SK-MEL-5 (cell line): ENCODE measurements at places on chromosomes 1 and 21. TPM values are rescaled to one million over a fixed set of nuclear protein-coding genes. Genes with fewer than 3 reads are reported as not detected.

The EDARADD gene
- total RNA-seq = 2.4 and 2.5 TPM in 2 replicates

The CR1 gene
- not detected in 2 replicates for total RNA-seq

The CNR2 gene
- total RNA-seq = not detected in 2 replicates

The AMY1B gene
- total RNA-seq = not detected in 2 replicates

The HES4 gene
- total RNA-seq = 4.8 and 8.4 TPM in 2 replicates

The NBPF4 gene
- not detected in 2 replicates for total RNA-seq

The OPN3 gene
- total RNA-seq = 8.8 and 10.2 TPM in 2 replicates

The SEMA6C gene
- 0.53 and 1.1 TPM in 2 replicates for total RNA-seq

The SLAMF8 gene
- total RNA-seq = not detected in 2 replicates

The KRTAP11-1 gene
- not detected in 2 replicates for total RNA-seq

The JUN gene
- 4.1 and 5.4 TPM in 2 replicates for total RNA-seq

The SLC6A17 gene
- total RNA-seq = 5.7 and 6.9 TPM in 2 replicates

The TMEM240 gene
- total RNA-seq = 0.29 TPM in 1 of 2 replicates, not detected in the other

The COL6A2 gene
- 21.3 and 24.0 TPM in 2 replicates for total RNA-seq

The BLACAT1 gene
- 0.87 and 1.1 TPM in 2 replicates for total RNA-seq

The TFF2 gene
- total RNA-seq = not detected in 2 replicates

The CHI3L2 gene
- total RNA-seq = 0.55 TPM in 1 of 2 replicates, not detected in the other

The DVL1 gene
- total RNA-seq = 41.4 and 42.8 TPM in 2 replicates

The PRDM16 gene
- 0.27 and 0.61 TPM in 2 replicates for total RNA-seq

The PKN2 gene
- total RNA-seq = 21.5 and 23.7 TPM in 2 replicates

- DNase-seq = peak; percentile 74
These were observed 1.1 kb downstream of the EEIG2 start for GRCh38 chr1:108560874-108561459.

DNA sequence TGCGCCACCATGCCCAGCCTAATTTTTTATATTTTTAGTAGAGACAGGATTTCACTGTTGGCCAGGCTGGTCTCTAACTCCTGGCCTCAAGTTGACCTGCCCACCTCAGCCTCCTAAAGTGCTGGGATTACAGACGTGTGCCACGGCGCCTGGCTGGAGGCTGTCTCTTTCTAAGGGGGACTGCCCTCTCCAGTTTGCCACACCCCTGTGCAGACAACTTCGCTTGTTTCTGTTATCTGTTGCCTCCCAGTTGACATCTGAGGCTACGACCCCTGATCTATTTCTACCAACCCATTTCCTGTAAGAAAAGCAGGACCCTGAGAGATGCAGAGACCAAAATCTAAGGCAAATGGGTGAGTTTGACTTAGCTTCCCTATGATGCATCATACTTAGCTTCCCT, 24.0 kb upstream of the VASH2 start:
- no peak for DNase-seq

- DNase-seq = no peak
These were observed 61.1 kb upstream of the SMYD2 start for GRCh38 chr1:214219902-214220301.

DNA sequence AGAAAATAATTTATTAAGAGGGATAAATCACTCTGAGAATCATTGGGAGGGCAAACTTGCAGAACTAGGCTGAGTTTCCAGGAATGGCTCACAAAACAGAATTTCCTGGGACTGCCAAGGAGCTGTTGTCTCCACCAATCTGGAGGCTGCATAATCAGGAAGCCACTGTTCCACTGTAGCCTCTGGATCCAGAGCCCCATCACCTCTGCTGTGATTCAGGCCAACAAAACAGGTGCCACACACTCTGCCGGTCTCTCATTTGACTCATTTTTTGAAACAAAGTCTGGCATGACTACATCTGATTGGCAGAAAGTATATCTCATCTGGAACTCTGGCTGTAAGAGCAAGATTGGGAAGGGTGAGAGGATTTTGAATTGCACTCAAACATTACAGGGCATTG, 178.9 kb upstream of the C1orf105 start:
- DNase-seq = no peak

- DNase-seq = no peak
These were observed 4.3 kb downstream of the INKA2 start for GRCh38 chr1:111734856-111735255.

- DNase-seq = no peak
These were observed 102.0 kb downstream of the PAX7 start for GRCh38 chr1:18732686-18733085.

DNA sequence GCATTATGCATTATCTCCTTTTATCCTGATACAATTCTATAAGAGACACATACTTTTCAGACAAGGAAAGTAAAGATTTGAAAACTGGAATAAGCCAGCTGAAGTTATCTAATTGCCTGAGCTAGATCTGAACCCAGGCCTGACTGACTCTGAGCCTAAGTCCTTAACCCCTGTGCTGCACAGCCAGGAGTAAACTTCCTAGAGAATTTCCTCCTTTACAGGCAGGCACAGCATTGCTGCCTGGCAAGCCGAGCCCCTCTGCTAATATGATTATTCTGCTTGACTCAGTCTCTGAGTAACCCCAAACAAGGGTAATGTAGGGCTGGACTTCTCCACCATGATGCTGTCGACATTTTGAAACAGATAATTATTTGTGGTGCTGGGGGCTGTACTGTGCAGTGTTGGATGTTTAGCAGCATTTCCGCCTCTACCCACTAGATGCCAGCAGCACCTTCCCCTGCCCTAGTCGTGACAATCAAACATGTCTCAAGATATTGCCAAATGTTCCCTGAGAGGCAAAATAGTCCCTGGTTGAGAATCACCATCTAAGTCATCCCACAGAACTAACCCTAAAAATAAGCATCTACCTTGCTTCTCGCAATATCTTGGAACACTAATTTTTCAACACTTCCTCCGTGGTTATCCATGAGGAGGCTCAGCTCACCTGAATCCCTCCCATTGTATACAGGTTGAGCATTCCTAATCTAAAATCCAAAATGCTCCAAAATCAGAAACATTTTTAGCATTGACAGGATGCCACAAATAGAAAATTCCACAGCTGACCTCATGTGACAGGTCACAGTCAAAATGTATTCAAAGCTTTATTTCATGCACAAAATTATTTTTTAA, 18.5 kb downstream of the CAMK1G start:
- DNase-seq = peak; percentile 76

GRCh38 chr1:1200876-1201810, 5.2 kb downstream of the TNFRSF18 start:
- DNase-seq = no peak

- DNase-seq = no peak
These were observed 110.4 kb downstream of the PDE9A start for GRCh38 chr21:42763581-42764442.

- no peak for DNase-seq
These were observed 384.6 kb downstream of the RRAGC start for GRCh38 chr1:38474738-38475623.

DNA sequence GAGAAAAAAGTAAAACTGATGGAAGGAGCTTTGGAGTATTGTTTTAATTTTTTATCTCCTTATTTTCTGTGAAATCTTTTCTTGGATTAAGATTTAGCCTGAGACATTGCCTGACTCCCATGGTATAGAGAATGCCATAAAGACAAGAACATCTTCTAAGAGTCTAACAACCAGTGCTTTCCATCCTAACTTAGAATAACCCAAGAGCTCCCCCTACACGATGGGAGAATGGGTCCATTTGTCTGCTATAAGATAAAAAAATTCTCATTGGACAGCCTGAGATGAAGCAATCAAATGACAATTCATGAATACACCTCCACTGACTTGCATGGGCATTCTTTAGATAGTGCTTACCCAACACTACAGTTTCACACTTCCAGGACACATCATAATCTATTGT, 478.1 kb downstream of the TTLL7 start:
- peak; percentile 44 for DNase-seq

GRCh38 chr1:29516063-29516820, 279.9 kb downstream of the PTPRU start:
- DNase-seq = no peak

GRCh38 chr1:242813490-242814091, 289.1 kb upstream of the PLD5 start:
- DNase-seq = no peak

DNA sequence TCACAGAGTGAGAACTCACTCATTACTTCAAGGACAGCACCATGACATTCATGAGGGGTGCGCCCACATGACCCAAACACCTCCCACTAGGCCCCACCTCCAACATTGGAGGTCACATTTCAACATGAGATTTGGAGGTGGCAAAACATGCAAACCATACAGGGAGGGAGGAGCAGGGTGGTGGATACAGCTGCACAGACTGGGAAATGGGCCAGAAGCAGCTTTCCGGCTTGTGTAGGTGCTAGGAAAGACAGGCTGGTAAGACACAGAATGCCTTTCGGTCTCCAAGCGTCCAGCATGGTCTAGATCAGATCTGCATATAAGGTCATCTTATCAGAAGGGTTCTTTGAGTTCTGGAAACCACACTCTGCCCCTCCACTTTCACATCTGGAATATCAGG, 35.1 kb upstream of the TINAGL1 start:
- DNase-seq = no peak

DNA sequence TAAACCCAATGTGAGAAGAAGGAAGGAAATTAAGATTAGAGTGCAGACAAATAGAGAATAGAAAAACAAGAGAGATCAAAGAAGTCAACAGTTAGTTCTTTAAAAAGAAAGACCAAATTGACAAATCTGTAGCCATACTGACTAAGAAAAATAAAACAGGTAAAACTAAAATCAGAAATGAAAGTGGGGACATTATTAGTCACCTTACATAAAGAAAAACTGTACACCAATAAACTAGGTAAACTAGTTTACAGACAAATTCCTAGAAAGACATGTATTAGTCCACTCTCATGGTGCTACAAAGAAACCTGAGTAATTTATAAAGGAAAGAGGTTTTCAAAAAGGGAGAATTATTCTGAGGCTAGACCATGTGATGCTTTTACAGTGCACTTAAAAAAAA, 22.3 kb downstream of the BLZF1 start:
- DNase-seq = no peak

- DNase-seq = no peak
These were observed 1.0 kb upstream of the SFN start for GRCh38 chr1:26861889-26862378.

DNA sequence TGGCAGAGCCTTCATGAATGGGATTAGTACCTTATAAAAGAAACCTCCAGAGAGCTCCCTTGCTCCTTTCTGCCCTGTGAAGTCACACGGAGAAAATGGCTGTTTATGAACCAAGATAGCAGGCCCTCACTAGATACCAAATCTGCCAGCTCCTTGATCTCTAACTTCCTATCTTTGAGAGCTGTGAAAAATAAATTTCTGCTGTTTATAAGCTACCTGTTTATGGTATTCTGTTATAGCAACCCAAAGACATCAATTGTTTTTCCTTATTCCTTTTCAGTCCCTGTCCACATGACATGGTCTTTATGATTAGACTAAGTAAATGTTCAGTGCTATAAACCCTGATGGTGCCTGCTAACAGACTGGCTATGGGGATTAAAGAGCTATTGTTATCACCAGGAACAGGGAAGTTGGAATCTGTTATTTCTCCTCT, 9.7 kb upstream of the STIL start:
- peak; percentile 15 for DNase-seq

- no peak for DNase-seq
These were observed 64.5 kb downstream of the LRRC40 start for GRCh38 chr1:70140894-70141293.

DNA sequence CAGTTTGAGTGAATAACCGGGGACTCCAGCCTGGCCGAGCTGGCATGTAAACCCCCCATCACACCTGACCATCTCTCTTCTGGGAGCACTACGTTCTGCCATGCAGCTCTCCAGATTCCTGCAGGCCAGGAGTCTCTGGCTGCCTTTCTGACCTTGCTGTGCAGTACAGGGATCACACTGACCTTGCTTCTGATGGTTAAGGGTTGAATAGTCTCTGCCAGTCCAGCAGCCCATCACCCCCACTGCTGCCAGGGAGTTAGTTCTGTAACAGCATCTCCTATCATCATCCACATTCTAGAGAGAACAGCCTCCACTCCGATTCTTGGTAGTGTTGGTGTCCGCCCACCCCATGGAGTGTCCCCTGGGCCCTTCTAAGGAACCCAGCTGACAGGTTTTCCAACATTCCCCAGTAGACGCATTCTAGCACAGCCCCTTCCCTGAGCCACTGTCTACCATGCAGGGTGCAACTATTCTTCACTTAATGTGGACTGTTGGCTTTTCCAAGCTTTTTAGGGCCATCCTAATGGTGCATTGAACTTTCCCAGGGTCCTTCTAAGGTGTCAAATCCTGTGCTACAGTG, 109.8 kb downstream of the RIPK4 start:
- DNase-seq = no peak

DNA sequence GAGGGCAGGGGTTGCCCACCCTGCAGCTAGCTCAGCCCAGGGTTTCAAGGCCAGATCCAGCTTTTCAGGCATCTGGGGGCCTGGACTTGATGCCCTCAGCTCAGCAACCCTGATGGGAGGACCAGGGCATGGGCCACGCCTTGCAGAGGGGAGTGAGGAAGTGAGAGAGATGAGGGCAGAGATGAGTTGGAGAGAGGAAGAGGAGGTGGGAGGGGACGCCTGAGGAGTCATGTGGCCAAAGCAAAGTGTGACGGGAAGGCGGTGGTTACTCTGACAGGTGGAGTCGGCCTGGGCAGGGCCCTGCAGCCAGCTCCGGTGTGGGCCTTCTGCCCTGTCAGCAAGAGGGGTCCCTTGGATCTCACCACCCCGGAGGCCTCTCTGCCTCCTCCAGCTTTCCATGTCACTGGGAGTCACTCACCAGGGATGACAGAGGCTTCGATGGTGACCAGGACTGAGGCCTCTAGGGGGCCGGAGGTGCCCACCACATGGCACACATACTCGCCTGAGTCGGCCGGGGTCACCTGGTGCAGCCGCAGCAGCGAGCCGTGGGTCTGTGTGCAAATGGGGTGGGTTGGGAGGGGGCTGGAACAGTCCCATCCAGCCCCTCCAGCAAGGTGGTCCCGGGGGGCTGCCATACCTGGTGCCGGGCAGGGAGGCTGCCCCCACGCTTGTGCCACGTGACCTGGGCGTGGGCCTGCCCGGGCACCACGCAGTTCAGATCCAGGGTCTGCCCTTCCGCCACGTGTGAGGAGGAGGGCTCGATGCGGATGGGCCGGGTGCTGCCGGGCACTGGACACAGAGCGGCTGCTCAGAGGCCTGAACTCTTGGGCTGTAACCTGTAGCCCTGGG, 40.4 kb downstream of the LDLRAD2 start:
- no peak for DNase-seq
